ENCODE measurements at places on chromosomes 5 and 9.

DNA sequence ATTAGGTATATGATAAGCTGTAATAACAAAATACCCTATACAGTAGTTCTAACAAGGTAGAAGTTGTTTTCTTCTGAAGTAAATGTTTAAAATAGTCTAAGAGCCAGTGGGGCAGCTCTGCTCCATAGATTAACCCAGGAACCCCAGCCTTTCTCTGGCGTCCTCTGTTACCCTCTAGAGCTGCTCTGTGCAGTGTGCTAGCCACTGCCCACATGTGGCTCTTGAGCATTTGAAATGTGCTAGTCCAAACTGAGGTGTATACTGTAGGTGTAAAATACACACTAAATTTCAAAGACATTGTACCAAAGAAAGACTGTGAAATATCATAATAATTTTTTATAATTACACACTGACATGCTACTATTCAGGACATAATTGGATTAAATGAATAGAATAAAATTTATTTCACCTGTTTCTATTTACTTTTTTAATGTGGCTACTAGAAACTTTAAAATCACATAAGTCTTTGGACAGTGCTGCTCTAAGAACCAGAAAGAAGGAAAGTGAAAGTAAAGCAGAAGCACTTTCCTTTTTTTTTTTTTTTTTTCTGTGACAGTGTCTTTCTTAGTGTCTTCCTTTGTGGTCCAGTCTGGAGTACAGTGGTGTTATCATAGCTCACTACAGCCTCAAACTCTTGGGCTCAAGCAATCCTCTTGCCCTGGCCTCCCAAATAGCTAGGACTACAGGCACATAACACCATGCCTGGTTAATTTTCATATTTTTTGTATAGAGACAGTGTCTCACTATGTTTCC lies 39.3 kb downstream of the RAI14 start:
- no peak for DNase-seq

- no peak for DNase-seq
Observed at GRCh38 chr5:162217037-162217436, 149.5 kb downstream of the GABRG2 start.

GRCh38 chr9:68446836-68447235 lies 90.4 kb downstream of the PGM5 start:
- DNase-seq: no peak

DNA sequence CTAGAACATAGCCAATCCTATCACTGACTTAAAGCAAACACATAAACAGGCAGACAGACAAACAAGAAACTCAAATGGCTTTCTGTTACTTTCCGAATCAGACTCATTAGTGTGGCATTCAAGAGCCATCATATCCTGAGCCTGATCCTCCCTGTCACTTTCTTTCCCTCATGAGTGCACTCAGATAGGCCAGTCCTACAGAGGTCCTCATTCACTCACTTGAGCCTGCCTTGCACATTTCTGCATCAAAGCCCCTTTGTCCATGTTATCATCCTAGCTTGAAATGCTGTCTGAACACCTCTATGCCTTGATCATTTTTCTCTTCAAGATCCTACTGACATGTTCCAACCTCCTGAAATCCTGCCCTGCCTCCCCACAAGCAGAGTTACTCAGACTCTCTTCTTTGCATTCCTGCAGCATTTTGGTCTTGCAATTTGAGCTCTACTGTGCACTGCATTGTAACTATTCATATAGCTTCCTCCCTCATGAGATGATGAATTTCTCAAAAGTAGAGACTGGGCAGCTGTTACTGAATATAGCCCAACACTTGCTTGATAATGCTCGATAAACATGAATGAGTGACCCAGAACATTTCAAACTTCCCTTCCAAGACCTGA lies 126.9 kb downstream of the PALM2AKAP2 start:
- DNase-seq: no peak

Data from retinal pigment epithelial cell (primary cell).